Mesangial cell (primary cell): ENCODE measurements at places on chromosomes 2 and 18. TPM values are rescaled to one million over a fixed set of nuclear protein-coding genes. Genes with fewer than 3 reads are reported as not detected.

SKA1 gene
- 1.4 and 35.8 TPM in 2 replicates for total RNA-seq

GALR1 gene
- not detected in 2 replicates for total RNA-seq

ZNF407 gene
- total RNA-seq: 4.7 and 6.0 TPM in 2 replicates

AFG3L2 gene
- total RNA-seq: 33.2 and 38.6 TPM in 2 replicates

SULT1C2 gene
- total RNA-seq: 1.5 and 7.7 TPM in 2 replicates

CSRNP3 gene
- 0.81 and 1.4 TPM in 2 replicates for total RNA-seq

NEU2 gene
- total RNA-seq: not detected in 2 replicates

GKN1 gene
- total RNA-seq: not detected in 2 replicates

HMSD gene
- total RNA-seq: 0.49 and 0.51 TPM in 2 replicates

RRM2 gene
- total RNA-seq: 10.3 and 215 TPM in 2 replicates

CCBE1 gene
- total RNA-seq: 5.1 and 14.0 TPM in 2 replicates

ALPI gene
- not detected in 2 replicates for total RNA-seq

ZNF804A gene
- 0.16 and 0.51 TPM in 2 replicates for total RNA-seq

LCT gene
- not detected in 2 replicates for total RNA-seq

IL1B gene
- 0.49 TPM in 1 of 2 replicates, not detected in the other for total RNA-seq

BOLL gene
- not detected in 2 replicates for total RNA-seq

TBR1 gene
- not detected in 2 replicates for total RNA-seq

AKAIN1 gene
- total RNA-seq: not detected in 2 replicates

ST8SIA5 gene
- total RNA-seq: 0.13 TPM in 1 of 2 replicates, not detected in the other

MREG gene
- 0.63 and 1.1 TPM in 2 replicates for total RNA-seq

IWS1 gene
- 22.6 and 28.8 TPM in 2 replicates for total RNA-seq

CCDC141 gene
- under 0.01 TPM in 1 of 2 replicates, not detected in the other for total RNA-seq

MATN3 gene
- 7.4 and 9.9 TPM in 2 replicates for total RNA-seq

IL1F10 gene
- total RNA-seq: not detected in 2 replicates

USP40 gene
- total RNA-seq: 25.3 and 31.6 TPM in 2 replicates

RGPD3 gene
- under 0.01 and 0.13 TPM in 2 replicates for total RNA-seq

ALK gene
- total RNA-seq: not detected in 2 replicates

ZSWIM2 gene
- total RNA-seq: not detected in 2 replicates

SERPINB4 gene
- not detected in 2 replicates for total RNA-seq

SERPINB2 gene
- 0.49 TPM in 1 of 2 replicates, not detected in the other for total RNA-seq

TTN gene
- total RNA-seq: under 0.01 TPM in 2 replicates

ARHGAP15 gene
- total RNA-seq: not detected in 2 replicates

AMER3 gene
- not detected in 2 replicates for total RNA-seq

MARCO gene
- total RNA-seq: not detected in 2 replicates

EPAS1 gene
- 5.7 and 33.5 TPM in 2 replicates for total RNA-seq

DUSP2 gene
- total RNA-seq: 2.1 and 3.8 TPM in 2 replicates

LYPD6 gene
- total RNA-seq: 2.9 and 5.9 TPM in 2 replicates

TSHZ1 gene
- 5.2 and 17.5 TPM in 2 replicates for total RNA-seq

NFE2L2 gene
- 25.7 and 30.2 TPM in 2 replicates for total RNA-seq

LIMS2 gene
- 4.6 and 13.1 TPM in 2 replicates for total RNA-seq

EGR4 gene
- not detected in 2 replicates for total RNA-seq

TSGA10 gene
- 1.6 and 1.9 TPM in 2 replicates for total RNA-seq

RASGRP3 gene
- total RNA-seq: 0.63 TPM in 1 of 2 replicates, not detected in the other

STAT4 gene
- total RNA-seq: under 0.01 and 0.38 TPM in 2 replicates
